ENCODE measurements at places on chromosomes 16 and 17.

DNA sequence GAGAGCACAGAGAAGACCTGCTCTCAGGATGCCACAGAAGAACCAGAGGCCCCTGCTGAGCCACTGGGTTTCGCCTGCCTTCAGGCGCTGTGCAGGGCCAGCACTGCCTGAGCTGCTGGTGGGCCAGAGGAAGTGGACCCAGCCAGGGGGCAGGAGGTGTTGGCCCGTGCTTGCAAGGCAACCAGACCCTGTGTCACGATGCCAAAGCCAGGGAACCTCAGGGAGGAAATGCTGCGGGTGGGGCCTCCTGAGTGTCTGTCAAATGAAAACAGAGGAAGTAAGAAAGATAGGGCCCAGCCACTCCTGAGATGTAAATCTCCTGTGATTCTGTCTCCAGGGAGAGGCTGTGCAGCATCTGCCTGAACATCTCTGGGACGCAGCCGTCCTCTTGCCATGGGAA lies 58.1 kb upstream of the ADORA2B start:
- no peak for DNase-seq

DNA sequence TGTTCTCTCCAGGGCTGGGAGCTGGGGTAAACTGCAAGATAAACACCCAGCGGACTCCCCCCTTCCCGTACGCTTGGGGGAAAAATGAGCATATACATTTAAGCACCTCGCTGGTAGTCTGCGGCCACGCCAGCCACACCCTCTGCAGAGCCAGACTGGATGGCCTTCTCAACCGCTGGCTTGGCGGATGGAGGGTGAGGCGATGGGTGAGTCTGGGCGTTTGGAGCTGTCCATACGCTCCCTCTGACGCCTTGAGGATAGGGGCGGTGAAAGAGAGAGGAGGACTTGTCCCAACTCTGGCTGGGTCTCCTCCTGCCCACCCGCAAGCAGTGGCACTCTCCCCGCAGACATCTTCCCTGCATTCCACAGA lies 1.0 kb downstream of the ITGA3 start:
- no peak for DNase-seq

DNA sequence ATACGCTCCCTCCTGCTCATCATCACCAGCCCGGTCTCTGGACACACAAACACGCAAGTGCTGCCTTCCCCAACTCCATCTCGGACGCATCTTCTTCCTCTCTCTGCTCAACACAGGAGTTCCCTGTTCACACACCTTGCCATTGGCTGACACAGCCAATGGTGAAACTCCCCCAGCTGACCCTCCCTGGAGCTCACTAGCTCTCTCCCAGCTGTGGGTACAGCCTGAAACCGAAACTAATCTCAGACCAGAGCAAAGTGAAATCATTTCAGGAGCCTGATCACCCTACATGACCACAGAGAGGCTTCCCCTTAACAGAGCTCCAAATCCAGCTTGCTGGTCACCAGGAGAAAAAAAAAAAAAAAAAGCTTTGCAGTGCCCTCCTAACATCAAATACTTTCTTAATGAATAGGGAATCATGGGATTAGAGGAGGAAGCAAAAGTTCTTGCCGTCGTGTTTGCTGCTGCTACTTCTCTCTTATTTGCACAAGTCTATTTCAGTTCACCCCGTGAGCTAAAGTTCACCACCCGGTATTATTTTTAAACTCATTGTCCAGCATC lies 8.3 kb downstream of the CUEDC1 start:
- no peak for DNase-seq

DNA sequence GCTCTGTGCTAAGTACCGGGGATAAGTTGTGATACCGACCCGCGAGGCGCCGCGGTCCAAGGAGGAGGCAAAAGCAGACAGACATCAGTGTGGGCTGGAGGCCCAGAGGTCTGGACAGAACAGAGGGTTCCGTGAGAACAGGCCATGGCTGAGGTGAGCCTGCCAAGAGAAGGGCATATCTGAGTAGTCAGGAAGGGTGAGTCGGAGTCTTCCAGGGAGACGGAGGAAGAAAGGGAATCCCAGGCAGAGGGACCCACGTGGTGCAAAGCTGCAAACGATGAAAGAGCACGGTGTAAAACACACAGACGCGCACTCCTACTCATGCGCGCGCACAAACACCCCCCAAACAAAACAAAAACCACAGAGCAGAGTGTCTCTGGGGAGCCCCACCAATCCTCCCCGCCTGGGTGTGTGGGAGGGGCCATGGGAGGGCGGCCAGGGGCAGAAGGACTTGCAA lies 18.1 kb downstream of the RHBDL3 start:
- DNase-seq: no peak

DNA sequence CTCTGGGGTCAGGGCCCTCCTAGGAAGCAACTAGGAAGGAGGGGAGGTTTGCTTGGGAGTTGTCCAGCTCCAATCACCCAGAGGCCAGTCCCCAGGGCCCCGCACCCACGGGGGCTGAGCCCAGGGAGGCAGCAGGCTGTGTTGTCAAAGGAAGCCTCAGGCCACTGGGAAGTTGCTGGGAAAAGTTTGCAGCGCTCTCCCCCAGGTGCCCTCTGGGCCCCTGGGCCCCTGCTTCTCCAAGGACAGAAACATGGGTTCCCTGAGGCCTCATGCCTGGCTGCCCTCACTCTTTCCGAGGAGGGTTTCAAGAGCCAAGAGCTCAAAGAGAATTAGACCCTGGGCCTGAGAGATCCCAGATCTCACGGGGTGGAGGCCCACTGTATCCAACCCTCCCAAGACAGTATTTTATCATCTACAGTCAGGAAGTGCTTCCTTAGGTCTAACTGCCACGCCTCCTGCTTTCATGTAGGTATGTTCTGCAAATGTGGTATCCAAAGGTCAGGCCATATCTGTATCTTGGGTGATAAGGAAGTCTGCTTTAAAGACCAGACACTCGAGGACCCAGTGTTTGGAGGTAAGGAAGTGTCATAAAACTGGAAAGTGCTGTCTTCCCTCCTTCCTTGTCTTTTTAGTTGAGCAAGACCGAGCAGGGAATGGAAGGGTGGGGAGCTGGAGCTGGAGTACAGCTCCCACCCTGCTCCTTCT lies 44.2 kb upstream of the ZNF423 start:
- no peak for DNase-seq

GRCh38 chr16:23667355-23667659 lies 11.4 kb upstream of the PLK1 start:
- DNase-seq: no peak

DNA sequence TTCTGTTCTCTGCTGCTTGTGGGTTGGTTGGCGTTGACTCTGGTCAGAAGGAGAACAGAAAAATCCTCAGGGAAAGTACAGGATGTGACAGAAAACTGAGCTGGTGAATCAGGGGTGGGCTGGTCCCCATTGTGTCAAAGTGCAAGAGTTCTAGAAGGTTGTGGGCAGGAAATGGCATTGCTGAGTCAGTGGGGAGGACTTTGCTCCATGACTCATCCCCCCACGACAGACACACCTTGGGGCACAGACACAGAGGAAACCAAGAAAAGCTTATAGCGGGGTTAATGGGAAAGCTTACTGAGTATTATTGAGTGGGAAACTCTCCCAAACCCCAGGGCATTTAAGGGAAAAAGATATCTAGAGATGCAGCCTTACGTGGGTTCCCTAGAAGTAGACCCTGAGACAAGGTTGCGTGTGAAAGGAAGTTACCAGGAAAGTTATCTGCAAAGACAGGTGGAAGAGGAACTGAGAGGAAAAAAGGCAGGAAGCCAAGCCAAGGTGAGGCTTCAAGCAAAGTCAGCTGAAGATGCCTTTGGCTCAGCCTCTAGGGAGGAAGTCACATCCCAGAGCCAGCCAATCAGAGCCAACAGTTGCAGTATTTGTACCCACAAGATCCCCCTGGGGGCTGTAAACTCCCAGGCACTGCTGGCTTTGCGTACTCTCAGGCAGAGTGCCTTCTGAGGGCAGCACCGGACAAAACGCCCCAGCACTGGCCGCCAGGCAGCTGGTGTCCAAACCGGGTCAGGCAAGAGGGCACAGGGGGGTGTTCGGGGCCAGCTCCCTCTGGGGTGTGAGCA lies 86.4 kb downstream of the FOXL1 start:
- peak; percentile 2 for DNase-seq

DNA sequence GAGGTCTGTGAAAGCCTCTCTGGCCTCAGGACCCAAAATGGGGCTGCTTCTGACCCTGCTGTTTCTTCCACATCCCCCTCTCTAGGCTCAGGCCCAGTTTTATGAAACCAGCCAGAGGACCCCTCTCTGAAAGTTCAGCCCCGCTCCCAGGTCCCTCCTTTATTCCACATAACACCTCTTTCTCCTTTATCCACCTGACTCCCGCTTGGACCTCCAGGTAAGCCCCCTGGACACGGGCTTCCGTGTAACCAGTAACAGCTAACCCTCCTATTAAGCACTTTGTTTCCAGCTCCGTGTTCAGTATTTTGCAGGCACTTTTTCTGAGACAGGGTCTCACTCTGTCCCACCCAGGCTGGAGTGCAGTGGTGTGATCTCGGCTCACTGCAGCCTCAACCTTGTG lies 37.4 kb downstream of the PSME3IP1 start:
- DNase-seq: no peak

DNA sequence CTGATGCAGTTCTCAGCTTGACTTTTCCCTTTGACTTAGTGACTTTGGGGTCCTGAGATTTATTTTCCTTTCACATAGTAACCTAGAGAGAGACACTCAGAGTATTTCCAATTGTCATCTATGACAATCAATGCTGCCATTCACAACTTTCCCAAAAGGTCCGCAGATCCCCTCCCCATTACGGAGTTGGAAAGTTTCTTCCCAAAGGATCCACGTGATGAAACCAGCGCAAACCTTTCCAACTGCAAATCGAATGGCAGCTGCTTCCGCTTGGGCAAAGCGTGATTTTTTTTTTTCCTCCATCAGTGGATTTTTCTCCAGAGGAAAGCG lies 538 bp upstream of the FCSK start:
- no peak for DNase-seq

- no peak for DNase-seq
Observed at GRCh38 chr17:8893621-8894201, 26.2 kb upstream of the PIK3R6 start.

- DNase-seq: no peak
Observed at GRCh38 chr16:12582696-12583095, 221.0 kb downstream of the CPPED1 start.

GRCh38 chr16:15398618-15399316 lies 3.2 kb downstream of the MPV17L start:
- no peak for DNase-seq

DNA sequence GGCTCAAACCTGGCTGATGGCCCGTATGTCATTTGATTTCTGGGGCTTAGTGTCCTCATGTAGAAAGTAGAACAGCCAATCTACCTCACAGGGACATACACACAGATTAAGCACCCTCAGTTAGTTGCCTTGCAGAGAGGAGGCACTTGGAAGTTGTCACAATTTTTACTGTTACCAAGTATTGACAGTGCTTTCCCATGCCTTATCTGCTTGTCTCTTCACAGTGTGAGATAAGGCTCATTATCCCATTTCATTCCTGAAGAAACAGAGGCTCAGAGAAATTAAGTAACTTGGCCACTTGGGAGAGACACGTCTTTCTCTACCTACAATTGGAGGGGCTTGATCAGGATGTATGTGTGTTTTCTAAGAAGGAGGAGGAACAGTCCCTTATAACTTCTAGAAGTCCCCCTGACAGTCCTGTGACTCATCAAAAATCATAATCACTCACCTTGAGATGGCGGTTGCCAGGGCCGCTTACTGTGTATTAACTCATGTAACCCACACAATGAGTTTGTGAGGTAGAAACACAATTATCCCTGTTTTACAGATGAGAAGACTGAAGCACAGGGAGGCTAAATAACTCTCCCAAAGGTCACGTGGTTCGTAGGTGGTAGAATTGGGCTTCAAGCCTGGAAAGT lies 56.9 kb upstream of the LHX1 start:
- no peak for DNase-seq

- DNase-seq: no peak
Observed at GRCh38 chr16:3890091-3890490, 9.6 kb upstream of the CREBBP start.

GRCh38 chr16:70723740-70724145 lies 37.9 kb upstream of the MTSS2 start:
- no peak for DNase-seq

GRCh38 chr17:31058976-31059375 lies 35.8 kb upstream of the NF1 start:
- no peak for DNase-seq

GRCh38 chr17:42131981-42132432 lies 9.4 kb downstream of the HSPB9 start:
- no peak for DNase-seq

DNA sequence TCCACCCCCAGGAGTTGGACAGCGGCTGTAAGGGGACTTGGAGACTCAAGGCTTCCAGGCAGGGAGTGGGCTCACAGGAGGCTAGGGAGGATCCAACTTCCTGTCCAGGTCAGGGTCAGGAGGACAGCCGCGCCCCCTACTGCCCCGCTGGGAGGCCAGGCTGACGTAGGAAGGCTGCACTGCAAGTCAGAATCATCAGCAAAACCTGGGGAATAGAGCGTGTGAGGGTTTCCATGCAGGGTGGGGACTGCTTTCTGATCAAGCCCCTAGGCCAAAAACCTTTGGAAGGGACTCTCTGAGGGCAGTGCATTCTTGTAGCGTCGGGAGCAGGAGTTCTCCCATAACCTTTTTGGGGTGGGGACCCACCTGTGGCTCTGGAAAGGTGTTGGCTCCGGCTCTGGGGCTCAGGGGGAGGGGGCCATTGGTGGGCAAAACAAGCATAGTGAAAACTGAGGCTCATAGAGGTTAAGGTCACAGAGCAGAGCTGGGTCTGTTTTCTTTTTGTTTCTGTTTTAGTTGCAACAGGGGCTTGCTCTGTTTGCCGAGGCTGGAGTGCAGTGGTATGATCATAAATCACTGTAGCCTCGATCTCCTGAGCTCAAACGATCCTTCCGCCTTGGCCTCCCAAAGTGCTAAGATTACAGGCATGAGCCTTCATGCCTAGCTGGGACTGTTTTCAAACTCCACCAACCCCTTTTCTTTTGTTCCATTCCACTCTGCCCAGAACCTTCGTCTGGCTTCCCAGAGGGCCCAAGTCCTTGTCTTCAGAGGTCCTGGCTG lies 22.1 kb downstream of the RAI1 start:
- no peak for DNase-seq

DNA sequence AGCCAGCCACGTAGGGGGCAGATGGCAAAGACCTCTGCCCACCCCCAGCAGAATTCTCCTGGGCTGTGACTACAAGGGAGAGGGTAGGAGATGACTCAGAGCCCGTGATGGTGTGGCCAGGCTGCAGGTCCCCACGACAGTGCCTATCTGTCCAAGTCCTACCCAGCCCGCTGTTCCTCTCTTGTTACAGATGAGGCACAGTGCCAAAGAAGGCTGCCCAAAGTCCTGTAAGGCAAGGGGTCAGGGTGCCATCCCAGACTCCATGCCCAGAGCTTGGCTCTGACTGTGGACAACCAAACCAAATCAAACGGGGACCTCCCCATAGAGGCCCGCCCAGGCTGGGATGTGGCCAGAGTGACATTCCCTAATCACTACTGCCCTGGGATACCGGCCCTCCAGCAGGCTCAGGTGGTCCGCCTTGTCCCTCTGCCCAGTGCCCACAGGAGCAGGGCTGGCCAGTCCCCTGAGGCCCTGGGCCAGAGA lies 12.6 kb upstream of the BCAR1 start:
- DNase-seq: no peak

- no peak for DNase-seq
Observed at GRCh38 chr17:75488693-75489510, 26.4 kb downstream of the CASKIN2 start.

GRCh38 chr16:49000594-49000993 lies 281.0 kb downstream of the CBLN1 start:
- DNase-seq: no peak
